ACHN (cell line): ENCODE measurements at places on chromosomes 5 and 9.

- no peak for DNase-seq
Observed at GRCh38 chr5:136308212-136308795, 57.0 kb downstream of the TRPC7 start.

DNA sequence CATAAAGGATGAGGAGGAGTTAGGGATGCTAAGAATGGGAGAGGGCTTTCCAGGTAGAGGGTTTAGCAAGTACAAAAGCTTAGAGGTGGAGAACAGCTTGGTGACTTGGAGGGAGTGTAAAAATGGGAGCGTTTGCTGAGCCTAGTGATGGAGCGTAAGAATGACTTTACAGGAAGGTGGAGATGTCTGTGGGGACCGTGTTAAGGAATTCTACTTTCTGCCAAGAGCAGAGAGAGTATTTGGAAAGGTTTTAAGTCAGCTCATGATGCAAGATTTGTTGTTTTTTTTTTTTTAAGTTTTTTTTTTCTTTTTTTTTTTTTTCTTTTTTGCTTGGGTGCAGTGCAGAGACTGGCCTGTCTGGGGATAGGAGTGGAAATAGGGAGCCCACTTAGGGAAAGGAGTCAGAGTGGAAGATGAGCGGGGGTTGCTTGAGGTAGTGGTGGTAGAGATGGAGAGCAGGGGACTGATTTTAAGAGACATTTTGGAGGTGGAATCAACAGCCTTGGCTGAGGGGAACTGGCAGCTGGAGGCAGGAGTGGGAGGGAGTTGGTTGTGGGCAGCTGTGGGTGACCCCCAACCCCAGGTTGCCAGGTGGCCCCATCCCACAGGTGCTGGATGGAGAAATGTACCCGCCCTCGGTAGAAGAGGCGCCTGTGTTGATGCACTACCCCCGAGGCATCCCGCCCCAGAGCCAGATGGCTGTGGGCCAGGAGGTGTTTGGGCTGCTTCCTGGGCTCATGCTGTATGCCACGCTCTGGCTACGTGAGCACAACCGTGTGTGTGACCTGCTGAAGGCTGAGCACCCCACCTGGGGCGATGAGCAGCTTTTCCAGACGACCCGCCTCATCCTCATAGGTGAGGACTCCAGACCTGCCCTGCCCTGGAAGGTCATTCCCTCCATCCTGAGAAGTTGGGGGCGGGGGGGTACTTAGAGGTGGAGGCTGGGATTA lies 12.4 kb downstream of the PTGS1 start:
- DNase-seq, result peak; percentile 23

GRCh38 chr5:10192309-10192708 lies 57.4 kb downstream of the ATPSCKMT start:
- DNase-seq, result peak; percentile 92

DNA sequence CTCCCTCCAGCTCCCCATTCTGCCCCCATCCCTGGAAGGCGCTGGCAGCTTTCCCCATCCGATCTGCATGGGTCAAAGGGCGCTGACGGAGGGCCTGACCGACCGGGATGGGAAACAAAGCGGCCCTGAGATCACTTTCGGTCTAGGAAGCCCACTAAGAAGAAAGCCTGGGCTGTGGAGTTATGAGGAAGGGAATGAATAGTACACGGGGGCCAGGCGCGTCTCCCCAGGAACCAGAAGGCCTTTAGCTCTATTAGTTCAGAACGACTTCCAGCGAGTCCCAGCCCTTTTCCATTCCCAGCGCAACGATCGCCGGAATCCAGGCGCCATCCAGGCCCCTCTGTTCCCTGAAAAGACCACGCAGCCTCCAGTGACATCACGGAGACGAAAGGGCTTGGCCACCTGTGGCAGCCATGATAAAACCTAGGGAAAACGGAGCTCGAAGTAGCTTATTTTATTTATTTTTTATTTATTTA lies 70.1 kb upstream of the CCDC180 start:
- DNase-seq, result no peak

DNA sequence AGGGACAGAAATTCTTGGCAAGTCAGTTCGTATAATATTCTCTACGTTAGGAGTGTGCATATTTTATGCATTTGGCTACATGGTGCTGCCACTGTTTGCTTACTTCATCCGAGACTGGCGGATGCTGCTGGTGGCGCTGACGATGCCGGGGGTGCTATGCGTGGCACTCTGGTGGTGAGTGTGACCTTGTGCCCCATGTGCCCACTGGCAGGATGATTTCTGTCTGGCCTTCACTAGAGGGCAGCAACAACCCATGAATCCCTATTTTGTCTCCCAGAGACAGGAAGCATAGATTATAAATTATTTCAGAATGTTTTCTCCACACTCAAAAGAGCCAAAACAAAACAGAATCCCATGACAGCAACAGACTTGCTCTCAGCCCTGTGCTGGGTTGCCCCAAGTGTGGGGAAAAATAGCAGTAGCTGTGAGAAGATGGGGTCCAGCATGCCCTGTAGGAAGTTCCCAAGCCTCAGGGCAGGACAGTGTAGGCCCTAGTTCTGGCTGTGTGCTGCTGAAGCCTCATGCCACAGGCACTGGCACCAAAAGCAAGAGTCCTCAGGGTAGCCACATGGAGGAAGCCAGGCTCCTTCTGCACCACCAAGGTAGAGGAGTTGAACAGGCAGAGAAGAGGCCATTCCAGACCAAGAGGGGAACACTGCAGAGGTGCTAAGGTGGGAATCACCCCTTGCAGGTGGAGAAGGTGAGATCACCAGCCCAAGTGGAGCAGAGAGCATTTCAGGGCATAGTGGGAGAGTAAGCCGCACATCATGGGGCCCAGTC lies 16.0 kb downstream of the SLC22A5 start:
- DNase-seq, result peak; percentile 67

DNA sequence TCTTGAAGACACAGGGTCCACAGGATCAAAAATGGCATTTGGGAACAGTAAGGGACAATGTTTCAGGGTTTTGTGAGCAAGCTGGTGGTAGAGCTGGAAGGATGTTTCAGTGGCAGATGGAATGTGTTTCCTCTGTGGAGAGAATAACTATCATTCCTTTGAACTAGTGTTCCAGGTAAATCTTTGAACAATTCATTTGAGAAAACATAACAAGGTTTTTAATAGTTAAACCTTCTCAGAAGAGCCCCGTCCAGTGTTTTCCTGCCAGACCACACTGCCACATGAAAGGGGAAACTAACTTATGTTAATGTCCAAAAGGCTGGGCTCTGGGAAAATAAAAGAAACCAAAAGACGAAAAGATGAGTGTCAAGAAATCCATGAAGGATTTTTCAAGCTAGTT lies 207.0 kb upstream of the ZNF462 start:
- DNase-seq, result peak; percentile 14

DNA sequence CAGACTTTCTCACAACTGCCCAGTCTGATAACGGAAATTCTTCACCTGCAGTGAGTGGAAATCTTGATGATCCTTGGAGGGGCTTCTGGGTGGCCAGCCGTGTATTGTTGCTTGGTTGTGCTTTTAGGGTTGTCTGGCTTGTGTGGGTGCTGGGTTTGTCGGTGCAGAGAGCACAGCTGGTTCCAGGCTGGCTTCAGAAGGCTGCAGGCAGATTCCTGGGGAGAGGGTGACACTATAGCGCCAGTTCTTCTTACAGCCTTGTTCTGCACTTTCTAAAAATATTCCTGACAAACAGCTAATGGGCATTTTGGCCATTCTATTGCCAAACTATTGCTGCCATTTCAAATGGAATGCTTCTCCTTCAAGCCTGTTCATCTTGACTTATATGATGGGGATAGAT lies 99.3 kb downstream of the PDZD2 start:
- no peak for DNase-seq

- DNase-seq, result no peak
Observed at GRCh38 chr9:34665067-34665380, 2.6 kb upstream of the CCL27 start.

DNA sequence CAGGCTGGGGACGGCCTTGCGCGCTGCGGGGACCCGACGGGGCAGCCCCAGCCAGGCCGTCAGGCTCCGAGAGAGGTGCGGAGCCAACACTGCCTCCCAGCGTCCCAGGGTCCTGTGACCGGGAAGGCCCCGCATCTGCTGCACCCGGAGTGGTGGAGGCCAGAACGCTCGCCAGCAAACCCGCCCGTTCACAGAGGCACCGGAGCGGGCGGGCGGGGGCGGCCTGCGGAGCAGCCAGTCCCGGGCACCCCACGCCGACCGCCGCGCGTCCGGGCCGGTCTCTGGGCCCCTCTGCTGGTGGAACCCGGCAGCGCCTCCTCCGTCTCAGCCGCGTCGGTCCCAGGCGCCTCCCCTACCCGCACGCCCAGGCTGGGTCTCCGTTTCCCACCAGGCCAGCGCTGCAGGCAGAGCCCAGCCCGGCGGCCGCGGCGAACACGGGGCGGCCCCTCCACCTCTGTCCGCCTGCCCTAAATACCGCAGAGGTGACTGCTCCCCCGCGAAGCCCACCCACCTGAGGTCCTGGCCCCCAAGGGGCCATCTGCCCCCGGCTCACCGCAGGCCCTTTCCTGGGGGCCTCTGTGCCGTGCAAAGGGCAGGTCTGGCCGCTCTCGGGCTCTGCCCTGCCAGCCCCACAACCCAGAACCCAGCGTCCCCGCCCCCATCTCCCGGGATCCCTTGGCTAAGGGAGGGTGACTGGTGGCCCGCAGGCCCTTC lies 15.9 kb downstream of the EXD3 start:
- peak; percentile 43 for DNase-seq

GRCh38 chr9:127418037-127418471 lies 6.1 kb upstream of the ZNF79 start:
- DNase-seq, result peak; percentile 46

DNA sequence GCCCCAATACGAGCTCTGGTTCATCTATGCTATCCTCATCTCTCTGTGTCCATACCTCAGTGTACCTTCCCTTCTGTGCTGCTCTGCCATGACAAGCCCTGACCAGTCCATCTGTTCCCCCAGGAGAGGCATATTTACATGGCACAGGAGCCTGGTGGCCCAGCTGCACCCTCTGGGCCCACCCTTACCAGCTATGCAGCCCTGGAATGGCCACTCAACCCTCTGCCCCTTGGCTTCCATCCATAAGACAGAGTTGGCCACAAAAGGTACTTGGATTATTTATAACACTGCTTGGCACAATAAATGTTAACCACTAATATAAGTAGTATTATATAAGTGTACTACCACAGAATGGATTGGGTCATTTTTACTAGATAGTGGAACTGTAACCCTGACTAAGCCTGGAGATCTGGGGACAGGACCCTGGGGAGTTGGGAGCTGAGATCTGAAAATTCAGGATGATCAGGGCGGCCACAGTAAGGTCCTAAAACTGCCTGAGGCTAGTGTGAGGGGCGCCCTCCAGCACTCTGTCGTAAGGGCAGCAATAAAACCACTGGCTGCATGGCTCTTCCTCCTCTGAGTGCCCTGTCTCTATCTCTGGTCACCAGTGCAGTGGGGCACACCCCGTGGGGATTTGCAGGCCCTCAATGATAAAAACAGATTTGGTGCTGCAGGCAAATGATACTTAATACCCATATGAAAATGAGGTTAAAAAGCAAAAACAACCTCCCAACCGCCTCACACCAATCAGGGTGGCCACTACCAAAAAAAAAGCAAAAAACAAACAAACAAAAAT lies 65.8 kb downstream of the SEMA4D start:
- no peak for DNase-seq

- no peak for DNase-seq
Observed at GRCh38 chr5:119276978-119277377, 78.8 kb upstream of the TNFAIP8 start.

- peak; percentile 2 for DNase-seq
Observed at GRCh38 chr5:120808135-120808534, 344.0 kb downstream of the PRR16 start.

- no peak for DNase-seq
Observed at GRCh38 chr9:116181853-116182610, 28.4 kb downstream of the PAPPA start.

- DNase-seq, result no peak
Observed at GRCh38 chr9:114834386-114834785, 28.5 kb upstream of the TNFSF15 start.

GRCh38 chr5:173862047-173862477 lies 26.1 kb upstream of the CPEB4 start:
- DNase-seq, result no peak

DNA sequence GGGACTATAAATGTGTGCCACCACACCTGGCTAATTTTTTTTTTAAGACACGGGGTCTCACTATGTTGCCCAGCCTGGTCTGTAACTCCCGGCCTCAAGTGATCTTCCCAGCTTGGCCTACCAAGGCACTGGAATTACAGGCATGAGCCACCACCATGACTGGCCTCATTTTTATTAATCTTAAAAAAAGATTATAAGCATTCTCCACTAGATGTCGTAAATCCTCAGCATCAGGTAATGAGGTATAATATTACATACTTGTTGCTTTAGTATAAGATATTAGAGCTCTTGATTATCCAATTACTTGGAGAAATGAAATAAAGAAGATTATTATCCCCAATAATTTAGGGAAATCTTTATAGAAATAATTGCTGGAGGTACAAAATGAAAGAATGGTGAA lies 78.2 kb upstream of the HTR1A start:
- no peak for DNase-seq

DNA sequence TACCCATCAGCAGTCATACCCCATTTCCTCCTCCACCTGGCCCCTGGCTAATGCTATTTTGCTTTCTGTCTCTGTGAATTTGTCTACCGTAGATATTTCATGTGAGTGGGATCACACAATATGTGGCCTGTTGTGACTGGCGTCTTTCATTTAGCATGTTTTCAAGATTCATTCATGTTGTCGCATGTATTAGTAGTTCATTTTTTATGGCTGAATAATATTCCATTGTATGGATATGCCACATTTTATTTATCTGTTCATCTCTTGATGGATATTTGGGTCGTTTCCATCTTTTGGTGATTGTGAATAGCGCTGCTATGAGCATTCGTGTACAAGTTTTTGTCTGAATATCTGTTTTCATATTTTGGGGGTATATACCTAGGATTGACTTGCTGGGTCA lies 33.9 kb downstream of the PSD2 start:
- DNase-seq, result no peak

GRCh38 chr5:149251546-149251945 lies 20.1 kb upstream of the AFAP1L1 start:
- no peak for DNase-seq

- no peak for DNase-seq
Observed at GRCh38 chr5:112061666-112062065, 304.7 kb upstream of the NREP start.

DNA sequence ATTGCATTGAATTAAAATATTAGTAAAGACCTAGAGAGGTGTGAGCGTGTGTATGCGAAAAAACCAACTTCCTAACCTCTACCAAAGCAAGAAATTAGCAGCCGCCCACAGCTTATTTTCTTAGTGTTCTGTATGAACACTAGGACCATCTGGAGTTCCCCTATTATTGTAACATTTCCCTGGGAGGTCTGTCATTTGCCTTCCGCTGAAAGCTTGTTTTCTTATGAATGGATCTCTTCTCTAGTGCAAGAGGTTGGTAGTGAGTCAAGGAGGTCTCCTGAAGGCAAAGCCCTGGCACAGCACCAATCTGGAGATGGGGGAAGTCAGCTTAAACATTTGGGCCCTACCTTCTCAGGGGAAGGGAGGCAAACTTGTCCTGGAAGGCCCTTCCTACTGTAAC lies 10.8 kb downstream of the TNFSF8 start:
- DNase-seq, result no peak

- DNase-seq, result no peak
Observed at GRCh38 chr5:40198736-40199135, 481.0 kb upstream of the PTGER4 start.
